ENCODE measurements at places on chromosomes 5 and 9.

- peak; percentile 27 for DNase-seq
These were observed 24.1 kb downstream of the ZNF462 start for GRCh38 chr9:106887066-106887465.

DNA sequence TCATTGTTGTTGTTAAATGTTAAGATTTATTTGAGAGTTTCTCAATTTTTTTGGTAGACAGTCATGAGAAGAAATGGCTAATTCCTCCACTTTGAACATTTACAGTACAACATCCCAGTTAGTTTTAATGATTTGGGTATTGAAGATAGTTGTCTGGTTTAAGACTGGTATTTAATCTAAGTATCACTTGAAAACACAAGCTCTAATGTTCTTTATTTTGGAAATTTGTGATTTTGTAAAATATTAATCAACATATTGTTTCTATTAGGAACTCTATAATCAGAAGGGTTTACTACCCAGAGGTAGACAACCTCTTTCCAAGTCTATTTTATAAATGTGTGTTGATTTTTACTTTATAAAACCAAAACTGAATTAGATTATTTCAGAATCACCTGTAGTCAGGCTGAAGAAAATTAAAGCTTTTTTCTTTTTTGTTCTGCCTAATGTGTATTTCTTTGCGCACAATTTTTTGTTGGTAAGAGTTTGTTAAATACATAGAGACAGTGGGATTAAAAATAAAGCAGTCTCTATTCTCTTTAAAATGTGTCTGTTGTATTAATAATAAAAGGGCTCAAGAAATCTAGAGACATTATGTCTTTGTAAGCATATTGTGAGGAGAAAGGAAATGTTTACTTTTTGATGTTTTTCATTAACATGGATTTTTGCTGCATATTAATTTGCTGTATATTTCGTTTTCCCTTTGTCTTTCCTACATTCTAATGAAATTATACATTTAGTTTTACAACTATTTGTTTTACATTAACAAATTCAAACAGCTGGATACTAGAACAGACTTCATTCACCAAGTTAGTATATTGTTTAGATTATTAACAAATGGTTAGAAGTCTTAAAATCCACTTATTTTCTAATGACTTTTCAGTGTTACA lies 3.9 kb upstream of the PURA start:
- no peak for DNase-seq

DNA sequence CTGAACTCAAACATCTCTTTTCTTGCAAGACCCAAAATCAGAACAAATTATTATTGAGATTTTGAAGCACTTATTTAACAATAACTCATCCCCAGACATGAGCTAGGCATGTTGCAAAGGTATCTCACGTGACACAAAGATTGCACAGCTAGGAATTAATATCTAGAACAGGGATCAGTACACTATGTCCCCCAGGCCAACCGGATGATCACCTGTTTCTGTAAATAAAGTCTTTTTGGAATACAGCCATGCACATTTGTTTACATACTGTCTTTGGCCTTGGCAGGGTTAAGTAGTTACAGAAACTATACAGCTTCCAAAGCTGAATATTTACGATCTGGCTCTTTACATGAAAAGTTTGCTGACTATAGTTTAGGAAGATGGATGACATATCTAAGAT lies 287.7 kb downstream of the ACTL7B start:
- no peak for DNase-seq

DNA sequence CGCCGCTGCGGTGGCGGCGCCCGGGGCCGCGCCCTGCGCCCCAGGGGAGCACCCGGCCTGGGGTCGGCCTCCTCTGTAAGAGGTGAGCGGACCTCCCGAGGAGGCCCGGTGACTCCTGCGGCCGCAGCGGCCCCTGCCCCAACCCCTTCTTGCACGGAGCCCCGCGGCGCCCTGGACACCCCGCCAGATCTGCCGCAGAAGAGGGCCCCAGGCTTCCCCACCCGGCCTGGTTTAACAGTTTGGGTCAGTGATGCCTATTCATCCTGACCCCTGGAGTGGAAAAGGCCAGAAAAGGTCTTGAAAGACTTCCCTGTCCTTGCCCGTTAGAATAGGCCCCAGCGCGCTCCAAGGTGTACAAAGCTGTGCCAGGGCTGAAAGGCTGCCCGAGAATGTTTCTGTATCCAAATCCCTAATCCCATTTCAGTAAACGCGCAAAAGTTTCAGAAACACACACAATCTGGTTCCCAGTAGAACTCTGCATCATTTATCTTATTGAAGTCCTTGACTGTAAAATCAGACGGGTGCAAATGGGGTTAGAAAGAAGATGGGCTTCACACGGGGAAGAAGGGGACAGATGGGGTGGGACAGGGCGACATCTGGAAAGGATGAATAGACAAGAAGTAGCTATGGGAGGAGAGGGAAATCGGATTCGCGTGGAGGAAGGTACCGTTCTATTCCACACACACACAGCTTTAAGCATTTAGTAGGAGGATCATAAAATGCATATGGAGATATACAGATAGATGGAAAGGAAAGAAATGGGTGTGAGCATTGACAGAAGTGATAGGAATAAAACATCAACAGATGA lies 1.1 kb upstream of the SSBP2 start:
- no peak for DNase-seq

DNA sequence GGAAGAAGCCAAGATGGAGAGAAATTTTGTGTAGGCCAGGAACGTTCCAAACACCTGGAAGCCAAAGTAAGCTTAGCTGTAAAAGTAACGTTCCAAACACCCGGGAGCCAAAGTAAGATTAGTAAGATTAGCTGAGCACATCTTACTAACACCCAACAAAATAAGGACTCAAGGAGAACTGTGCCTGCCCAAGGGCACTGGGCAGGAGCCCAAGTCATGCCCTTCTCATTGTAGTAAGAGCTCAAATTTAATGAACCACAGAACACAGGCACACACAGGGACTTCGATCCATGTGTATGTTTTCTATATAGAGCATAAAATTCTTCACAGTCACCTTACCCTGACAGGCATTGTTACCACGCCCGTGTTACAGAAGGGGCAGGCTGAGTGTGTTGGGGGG lies 36.1 kb upstream of the NXNL2 start:
- DNase-seq, result no peak

DNA sequence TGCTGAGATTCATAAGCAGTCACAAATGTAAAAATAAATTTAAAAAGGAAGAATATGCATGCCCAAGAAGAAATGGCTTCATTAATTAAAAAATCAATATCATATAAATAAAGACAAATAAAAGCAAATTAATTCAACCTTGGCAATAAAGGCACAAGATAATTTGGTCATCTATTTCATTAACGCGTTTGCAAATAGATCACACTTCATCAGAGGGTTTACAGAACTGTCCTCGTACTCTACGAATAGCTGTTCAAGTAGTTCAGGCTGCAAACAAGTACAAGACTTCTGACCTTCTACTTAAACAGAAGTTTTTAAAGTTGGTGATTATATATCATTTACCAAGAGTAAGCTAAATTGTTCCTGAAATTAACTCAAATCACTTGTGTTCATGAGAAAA lies 775.3 kb upstream of the DMAC1 start:
- DNase-seq, result no peak

DNA sequence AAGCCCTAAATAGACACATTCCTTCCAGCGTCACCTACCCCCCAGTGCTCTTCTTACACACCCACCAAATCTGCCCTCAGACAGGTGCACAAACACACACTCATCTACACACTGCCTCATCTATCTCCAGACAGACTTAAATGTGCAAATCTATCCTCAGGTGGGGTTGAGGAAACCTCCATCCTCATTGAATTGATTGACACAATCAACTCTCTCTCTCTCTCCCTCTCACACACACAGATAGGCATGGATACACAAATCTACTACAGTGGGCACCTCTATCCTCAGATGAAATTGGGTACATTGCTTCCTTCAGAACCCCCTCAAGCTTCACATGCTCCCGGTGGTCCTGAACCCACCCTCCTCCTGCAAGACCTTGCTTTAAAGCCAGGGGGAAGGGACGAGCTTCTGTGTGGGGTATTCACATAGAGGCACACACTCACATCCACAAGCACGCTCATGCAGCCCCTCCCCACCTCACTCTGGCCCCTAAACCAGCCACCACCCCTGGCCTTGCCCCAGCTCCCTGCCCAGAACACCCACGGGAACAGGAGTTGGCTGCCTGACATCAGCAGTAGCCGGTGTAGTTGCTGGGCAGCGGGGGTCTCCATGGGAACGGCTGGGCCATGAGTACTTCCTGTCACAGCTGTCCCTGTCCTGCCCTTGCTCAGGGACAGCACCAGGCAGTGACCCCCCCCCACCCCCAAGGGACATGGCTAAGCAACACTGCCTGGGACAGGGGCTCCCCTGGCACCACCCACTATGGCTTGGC lies 22.8 kb downstream of the PCDH1 start:
- DNase-seq, result no peak

GRCh38 chr9:21082671-21083070 lies 4.9 kb upstream of the IFNB1 start:
- no peak for DNase-seq

- DNase-seq, result no peak
These were observed 87.3 kb downstream of the YIPF5 start for GRCh38 chr5:144083185-144083584.

GRCh38 chr5:135242866-135243555 lies 156.0 kb downstream of the MACROH2A1 start:
- no peak for DNase-seq

GRCh38 chr5:79736528-79737514 lies 47.2 kb downstream of the CMYA5 start:
- DNase-seq, result no peak

DNA sequence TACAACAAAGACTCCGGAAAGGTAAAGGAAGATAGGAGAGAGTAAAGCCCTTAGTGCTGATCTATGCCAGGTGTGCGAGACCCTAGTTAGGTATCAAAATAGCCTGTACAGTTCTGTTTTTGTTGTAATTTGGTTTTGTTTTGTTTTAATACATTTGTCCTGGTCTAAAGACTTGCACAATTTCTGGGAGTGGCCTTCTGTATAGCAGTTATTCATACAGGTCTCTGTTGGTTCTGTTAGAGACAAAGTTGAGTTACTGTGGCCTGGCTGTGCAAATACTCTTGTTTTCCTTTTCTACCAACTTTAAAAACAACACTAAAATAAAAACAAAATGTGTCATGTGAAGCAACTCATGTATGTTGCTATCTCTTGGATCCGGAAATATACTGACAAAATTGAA lies 163.6 kb downstream of the COMMD10 start:
- DNase-seq, result no peak

GRCh38 chr5:133150909-133151544 lies 99.2 kb downstream of the HSPA4 start:
- no peak for DNase-seq

- no peak for DNase-seq
These were observed 109.6 kb upstream of the RPS23 start for GRCh38 chr5:82387819-82388166.

DNA sequence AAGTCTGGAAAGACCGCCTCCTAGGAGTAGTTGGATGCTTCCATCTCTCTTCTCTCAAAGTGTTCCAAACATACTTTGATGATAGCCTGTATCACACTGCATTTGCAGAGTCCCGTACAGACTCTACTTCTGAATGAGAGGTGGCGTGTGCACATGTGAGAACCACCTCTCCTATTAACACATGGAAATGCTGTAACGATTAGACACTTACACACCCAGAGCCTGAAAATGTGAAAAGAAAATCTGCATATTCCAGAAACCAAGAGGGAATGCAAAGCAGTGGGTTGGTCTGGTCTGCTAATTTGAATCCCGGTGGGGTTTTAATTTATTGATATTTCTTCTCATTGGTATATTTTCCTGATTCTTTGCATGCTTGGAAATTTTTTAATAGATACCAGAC lies 10.5 kb downstream of the UGCG start:
- no peak for DNase-seq

DNA sequence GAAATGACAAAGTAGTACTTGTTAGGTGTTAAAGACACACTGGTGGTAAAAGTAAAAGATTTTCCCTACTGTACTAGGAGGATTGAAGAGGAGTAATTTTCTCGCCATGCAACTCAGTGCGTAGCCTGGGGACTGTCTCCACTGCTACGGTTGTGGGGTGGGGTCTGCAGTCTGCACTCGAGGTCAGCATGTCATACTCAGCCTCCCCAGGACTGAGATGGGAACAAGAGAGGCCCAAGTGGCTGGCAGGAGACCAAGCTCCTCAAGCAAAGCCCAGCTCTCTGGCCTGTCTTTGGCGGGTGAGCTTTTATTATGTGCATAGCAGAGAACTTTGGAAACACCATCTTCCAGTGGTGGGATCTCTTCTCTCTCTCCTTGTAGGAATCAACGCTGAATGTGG lies 10.4 kb downstream of the NHP2 start:
- DNase-seq, result no peak

DNA sequence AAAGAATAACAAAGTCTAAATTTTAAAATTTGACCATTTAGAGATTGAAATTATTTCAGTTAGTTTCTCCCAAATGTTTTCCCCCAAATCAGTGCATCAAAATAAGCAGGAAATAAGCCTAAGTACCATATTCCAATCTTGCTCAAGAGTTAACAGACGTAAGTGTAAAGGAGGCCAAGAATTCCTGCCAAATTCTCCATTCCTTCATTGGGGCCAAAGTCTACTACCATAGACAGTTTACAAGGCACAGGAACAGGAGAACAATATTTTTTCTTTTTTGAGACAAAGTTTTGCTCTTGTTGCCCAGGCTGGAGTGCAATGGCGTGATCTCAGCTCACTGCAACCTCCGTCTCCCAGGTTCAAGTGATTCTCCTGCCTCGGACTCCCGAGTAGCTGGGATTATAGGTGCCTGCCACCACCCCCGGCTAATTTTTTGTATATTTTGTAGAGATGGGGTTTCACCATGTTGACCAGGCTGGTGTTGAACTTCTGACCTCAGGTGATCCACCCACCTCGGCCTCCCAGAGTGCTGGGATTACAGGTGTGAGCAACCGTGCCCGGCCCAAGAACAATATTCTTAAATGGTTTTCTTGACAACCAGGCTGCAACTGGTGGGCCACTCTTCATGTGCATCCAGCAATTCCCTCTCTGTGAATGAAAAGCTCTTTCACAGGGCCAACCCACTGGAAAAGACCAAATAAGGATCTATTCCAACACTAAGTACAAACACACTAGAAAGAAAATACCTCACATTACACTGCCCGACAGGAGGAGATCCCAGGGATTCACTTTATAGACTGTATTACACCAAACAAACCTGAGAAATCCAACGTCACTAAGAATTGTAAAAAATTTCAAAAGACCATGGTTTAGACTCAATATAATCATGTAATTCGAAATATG lies 127.7 kb downstream of the MAPKAP1 start:
- DNase-seq, result no peak

Data from fibroblast of pulmonary artery (primary cell).